Activated CD8-positive, alpha-beta memory T cell treated with anti-CD3 and anti-CD28 coated beads for 4 hours (primary cell): ENCODE measurements at places on chromosomes 3 and 15.

DNA sequence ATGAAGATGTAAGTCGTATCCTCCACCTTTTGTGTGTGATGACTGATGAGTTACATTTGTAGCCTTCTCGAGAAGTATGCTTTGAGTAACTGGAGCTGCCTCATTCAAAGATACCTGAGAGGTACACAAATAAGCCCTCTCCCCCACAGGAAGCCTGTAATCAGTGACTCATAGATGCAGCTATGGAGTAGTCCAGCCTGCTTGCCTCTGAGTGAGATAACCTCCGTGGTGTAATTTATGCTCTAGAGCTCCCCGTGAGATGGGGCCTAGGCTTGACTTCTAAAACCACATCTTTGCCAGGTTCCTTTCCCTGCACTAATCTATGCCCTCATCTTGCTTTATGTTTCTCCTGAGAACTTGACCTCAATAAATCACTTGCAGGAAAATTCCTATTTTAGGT, 291.7 kb downstream of the SUCLG2 start:
- DNase-seq, result no peak

DNA sequence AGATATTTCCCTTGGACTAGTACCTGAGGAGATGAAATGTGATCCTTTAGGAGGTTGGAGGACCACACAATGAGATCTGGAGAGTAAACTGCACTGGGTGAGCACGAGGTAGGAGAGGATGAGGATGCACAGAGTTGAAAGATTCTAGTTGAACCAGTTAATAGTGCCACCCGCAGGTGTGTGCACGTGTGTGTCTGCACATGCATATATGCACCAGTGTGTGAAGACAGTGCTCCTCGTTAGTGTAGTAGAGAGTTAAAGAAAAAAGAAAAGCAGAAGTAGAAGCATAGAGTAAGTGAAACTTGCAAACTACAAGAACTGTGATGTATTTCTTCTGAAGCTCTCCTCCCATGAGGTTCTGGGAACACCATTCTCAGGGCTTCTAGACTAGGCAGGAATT, 8.4 kb downstream of the MED12L start:
- DNase-seq, result no peak

GRCh38 chr3:2554656-2555055, 456.0 kb downstream of the CNTN4 start:
- DNase-seq, result no peak

- DNase-seq, result no peak
Measured at GRCh38 chr3:148974726-148975125, 16.6 kb upstream of the GYG1 start.

DNA sequence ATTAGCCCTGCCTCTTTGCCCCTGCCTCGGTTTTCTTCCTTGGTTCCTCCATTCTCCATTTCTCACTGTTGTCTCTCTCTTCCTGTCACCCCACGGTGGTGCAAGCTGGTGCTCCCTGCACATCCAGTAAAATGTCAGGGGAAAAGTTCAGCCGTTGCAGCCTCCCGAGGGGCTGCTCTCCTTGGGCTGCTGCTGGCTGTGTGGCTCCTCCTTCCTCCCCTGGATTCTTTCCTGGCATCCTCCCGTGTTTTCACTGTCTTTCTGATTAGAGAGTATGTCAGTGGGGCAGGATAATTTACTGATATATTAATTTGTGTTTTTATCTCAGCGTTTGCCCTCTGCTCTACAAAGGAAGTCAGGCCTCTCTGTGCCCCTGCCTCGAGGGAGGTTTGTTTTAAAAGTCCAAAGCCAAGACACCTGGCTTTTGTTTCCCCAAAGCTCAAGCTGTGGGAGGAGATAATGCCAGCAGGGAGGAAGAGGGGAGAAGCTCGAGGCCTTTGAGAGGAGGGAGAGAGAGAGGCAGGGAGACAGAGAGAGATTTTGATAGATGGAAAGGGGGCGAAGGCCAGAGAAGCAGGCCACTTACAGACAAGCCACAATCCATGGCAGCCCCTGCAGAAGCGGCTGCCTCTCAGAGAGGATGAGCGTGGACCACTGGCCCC, 150.3 kb upstream of the NR2F2 start:
- DNase-seq, result no peak

DNA sequence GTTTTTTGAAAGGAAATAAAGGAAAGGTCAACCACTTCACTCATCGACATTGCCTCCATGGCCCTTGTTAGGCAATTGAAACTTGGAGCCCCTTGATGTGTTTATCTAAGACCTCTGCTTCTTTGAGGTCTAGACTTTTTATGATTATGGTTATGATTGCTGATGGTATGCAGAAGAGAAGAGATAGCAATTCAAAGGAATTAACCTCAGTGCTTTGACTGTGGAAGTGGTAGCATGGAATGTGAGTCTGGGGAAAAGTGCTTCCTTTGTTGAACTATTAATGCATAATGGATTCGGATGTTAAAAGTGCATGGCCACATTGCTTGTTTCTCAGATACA, 46.1 kb downstream of the FNDC3B start:
- DNase-seq, result no peak

DNA sequence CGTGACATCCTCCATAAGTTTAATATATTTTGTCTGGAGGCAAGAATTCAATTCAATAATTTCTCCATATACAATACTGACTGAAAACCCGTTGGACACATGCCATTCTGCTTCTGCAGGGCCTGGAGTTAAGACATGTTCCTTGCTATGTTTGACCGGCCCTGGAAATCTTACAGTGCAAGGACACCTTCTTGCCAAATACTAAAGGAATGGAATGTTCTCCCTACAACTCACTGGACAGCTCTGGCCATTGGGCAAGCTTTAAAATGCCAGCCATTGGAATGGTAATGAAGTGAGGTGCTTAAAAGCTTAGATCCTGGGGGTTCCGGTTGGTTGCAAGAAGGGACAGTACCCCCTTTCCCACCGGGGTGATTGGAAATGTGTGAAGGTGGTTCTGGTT, 329.8 kb upstream of the PROK2 start:
- no peak for DNase-seq
